ENCODE measurements at places on chromosomes 3 and 15.

DNA sequence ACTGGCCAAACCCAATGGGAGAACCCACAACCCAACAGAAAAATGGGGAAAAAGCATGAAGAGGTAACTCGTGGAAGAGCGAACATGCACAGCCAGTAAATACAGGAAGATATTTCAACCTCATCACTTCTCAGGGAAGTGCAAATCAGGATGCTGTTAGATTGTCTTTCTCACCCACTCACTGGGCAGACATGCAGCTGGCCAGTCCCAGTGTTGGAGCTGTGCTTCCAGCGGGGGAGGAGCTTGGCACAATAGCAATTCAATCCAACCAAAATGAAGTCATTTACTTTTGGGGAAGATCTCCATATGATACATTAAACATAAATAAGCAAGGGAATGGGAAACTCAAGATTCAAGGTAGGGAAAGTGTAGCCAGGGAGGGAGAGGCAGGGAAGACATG is 12.1 kb downstream of the WNT7A start:
- no peak for DNase-seq

DNA sequence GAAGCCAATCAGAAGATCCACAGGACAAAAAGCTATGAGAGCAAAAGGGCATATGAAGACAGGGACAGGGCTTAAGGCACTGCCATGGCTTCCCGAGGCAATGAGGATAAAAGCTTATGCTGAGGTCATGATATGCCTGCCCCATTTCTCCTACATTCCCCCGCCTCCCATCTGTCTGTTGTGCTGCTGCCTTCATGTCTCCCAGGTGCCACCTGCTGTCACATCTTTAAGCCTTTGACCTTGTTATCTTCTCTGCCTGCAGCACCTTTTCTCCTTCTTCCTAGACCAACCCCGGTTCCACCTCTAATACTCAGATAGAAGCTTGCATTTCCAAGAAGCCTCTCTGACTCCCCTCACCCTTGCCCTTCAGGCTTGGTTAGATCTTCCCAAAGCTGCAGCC is 213.8 kb downstream of the ARRDC4 start:
- DNase-seq: no peak

DNA sequence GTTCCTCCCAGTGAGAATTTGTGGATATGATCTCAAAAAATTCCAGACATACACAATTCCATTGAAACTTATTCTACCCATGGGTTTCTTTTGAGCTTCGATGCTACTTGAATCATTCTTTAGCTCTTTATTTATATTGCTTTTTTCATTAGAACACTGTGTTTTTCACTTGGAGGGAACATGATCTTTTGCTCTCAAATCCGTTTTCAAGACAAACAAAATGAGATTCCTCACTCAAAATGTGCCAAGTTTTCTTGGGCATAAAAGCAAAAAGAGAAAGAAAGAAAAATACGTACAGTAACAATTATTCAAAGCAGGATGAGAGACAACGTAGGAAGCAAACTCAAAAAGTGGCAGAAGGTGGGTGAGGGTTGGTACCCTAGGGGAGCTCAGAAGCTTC is 118.8 kb upstream of the PDZRN3 start:
- no peak for DNase-seq

DNA sequence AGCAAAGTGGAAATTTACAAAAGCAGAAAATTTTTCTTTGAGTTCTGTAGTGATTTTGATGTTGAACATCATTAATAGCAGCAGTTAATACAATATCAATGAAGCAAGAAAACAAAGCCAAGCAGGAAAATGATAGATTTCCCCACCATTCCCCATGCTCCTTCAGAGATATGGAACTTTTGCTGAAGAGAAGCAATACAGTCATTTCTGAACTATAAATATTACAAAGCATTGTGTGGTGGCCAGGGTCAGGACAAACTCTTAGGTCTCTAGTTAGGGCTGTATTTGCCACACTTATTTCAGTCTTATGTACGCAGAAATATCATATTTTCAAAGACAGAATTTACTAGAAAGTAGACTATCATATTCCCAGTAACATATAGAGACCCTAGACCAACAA is 88.8 kb upstream of the P3H2 start:
- DNase-seq: no peak

DNA sequence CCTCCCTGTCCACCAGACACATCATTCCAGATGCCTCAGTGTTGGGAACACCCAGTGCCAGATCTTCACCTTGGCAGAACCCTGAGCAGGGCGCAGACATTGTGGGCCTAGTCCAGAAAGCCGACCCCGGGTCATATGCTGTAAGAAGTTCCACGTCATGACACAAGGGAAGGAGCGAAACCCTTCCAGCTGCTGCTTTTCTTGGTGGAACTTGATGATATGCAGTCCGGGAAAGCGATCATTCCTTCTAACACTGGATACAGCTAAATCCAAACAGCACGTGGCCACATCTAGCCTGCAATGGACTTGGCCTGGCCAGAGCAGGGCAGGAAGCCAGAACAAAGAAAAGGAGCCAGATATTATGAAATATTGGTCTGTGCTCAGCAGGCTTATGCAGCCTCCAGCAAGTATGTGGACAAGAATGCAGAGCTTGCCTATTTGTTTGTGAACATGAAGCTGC is 22.0 kb downstream of the GASK1A start:
- no peak for DNase-seq

- DNase-seq: no peak
Measured at GRCh38 chr3:43177085-43177484, 71.2 kb upstream of the POMGNT2 start.

GRCh38 chr3:164451072-164451910 is 627.0 kb downstream of the SI start:
- no peak for DNase-seq

DNA sequence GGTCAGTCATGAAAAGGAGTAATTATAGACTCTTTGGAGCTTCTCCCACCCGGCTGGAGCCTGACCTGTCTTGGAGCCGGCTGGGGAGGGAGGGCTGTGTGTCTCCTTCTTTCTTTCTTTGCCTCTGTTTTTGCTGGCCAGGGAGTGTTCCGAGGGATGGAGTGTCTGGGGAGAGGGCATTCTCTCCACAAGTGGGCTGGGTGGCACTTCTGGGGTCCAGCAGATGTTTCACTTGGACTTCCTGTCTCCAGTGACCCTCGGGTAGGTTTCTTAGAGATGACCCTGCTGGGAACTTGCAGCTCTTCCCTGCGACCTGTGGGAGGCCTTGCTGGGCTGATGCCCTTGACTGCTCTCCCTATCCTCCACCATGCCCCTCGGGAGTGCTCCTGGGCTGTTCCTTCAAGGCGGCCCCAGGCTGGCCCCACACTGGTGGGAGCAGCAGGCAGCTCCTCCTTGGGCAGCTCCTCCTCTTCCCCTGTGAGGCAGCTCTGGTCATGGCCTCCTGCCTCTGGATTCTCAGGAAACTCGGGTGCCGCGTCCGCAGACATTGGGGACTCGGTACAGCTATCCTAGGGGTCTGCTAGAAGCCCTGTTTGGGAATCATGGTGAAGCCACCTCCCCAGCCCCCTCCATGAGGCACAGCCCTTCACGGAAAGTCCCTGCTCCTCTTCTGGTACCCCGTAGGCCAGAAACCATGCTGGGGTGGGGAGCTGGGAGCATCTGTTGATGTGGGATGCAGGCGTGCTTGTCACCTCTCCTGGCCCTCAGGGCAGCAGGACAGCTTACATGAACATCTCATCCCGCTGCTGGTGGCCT is 44.9 kb downstream of the APBA2 start:
- no peak for DNase-seq

GRCh38 chr3:129974833-129975704 is 549 bp downstream of the TRH start:
- DNase-seq: no peak

DNA sequence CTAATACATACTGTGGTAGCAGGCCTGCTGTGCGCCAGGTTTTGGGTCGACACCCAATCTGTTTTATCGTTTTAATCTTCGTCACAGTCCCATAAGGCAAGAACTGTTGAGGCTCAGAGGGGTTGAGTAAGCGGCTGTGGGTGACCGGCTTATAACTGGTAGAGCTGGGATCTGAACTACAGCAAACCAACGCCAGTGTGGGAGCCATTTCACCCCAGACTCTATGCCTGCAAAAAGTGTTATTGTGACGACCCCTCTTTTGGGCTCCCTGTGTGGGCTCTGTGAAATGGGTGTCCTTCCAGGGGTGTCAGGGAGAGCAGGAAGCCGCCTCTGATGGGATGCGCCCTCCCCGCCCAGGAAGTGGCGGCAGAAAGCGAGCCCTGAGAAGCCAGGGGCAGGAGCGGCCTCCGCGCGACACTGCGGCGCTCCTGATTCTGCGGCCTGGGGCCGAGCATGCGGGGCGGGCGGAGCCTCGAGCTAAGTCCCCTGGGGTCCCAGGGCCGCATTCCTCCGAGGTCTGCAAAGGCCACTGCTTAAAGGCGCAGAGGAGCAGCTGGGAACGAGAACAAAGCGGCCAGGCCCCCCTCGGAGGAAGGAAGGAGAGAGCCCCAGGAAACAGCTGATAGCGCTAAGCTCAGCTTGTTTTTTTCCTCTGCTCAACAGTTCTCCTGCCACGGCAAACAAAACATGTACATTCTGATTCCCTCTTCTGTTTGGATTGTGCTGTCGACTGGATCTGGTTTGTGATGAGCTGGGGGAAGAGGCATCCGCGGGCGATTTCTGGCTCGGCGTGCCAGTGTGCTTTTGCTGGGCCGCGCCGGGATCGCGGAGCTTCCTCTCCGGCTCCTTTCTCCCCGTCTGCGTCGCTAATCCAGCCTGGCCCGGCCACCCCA is 33.9 kb downstream of the GRK7 start:
- DNase-seq: no peak

DNA sequence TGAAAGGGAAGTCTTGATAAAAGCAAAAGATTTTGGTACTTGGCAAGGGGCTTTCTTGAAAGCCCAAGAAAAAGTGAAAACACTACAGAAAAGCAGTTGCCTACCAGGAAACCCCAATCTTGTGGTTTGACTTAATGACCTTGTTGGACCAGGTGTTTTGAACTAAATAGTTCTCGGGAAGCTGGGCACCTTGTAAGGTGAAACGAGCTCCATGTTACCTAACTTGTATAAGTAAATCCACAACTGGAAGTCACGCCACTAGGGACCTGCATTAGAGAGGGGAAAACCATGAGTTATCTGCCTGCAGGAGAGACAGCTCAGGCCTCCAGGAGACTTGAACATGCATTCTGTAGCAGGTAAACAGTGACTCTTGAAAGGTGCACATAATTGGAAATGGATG is 88.2 kb downstream of the GMPS start:
- no peak for DNase-seq

- no peak for DNase-seq
Measured at GRCh38 chr3:41207355-41207754, 8.1 kb downstream of the CTNNB1 start.

GRCh38 chr3:120130656-120131055 is 36.4 kb upstream of the GSK3B start:
- no peak for DNase-seq

DNA sequence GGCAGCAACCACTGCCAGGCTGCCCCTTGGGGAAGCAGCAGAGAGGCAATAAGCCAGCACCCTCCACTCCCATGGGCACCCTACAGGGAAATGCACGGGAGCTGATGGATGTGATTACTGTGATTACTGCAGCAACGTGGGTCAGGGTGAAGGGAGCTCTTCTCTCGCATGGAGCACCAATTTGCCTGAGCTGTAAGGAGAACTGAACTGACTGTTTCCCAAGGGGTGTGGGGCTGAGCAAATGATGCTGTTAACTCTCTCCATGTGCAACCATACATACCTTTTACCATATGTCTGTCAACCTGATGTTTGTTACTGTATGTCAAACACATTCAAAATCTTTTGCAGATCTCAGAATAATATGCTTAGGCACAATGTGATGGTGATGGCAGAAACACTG is 680.6 kb downstream of the SQOR start:
- DNase-seq: no peak

- DNase-seq: no peak
Measured at GRCh38 chr15:66780973-66781718, 79.1 kb downstream of the SMAD6 start.
